ENCODE measurements at places on chromosomes 3 and 15. TPM values are rescaled to one million over a fixed set of nuclear protein-coding genes. Genes with fewer than 3 reads are reported as not detected.

- DNase-seq = no peak
Measured at GRCh38 chr15:74155766-74156417, 17.6 kb upstream of the ISLR start.

GRCh38 chr3:153315781-153316180 lies 153.8 kb downstream of the RAP2B start:
- DNase-seq = no peak

DNA sequence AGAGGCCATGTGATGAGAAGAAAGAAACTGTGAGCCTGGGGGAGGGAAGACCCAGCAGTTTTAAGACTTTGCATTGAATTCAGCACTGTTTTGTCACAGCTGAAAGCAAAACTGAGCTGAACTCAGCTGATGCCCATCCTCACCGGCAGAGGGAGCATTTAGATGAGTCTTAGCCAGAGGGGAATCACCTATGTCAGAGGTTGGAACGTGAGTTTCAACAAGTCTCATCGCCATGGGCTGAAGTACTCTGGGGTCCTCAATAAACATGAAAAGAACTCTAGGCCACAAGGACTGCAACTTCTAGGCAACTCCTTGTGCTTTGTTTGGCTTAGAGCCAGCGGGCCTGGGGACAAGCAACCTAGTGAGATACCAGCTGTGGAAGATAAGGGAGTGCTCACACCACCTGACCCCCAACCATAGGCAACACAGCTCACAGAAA lies 324.5 kb downstream of the TBL1XR1 start:
- DNase-seq = peak; percentile 70

- no peak for DNase-seq
Measured at GRCh38 chr3:114445233-114445632, 151.4 kb downstream of the TIGIT start.

DNA sequence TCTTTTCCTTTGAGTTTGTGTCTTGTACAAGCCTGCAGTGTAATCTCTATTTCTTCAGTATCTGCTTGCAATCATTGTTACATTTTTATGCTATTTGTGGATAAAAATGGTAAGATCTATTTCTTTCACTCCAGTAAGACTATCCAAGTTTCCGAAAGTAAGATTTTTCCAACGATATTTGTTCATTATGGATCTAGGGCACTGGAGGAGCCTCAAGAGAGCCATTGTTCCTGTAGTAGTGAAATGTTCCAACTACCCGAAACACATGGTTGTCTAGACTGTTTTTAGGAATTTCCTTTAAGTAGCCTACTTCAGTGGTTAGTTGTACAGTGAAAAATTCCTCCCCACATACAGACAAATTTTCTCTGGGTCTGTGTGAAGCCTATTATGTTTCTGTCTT lies 597.4 kb downstream of the RSL24D1 start:
- DNase-seq = no peak

GRCh38 chr3:100891033-100891432 lies 102.2 kb downstream of the ABI3BP start:
- no peak for DNase-seq

- no peak for DNase-seq
Measured at GRCh38 chr3:117708601-117709000, 999.0 kb downstream of the TUSC7 start.

GRCh38 chr3:5185093-5185673 lies 2.3 kb upstream of the EDEM1 start:
- no peak for DNase-seq

- no peak for DNase-seq
Measured at GRCh38 chr3:108605491-108605890, 16.0 kb downstream of the DZIP3 start.

- DNase-seq = no peak
Measured at GRCh38 chr3:127823426-127823857, 1.1 kb upstream of the MGLL start.

DNA sequence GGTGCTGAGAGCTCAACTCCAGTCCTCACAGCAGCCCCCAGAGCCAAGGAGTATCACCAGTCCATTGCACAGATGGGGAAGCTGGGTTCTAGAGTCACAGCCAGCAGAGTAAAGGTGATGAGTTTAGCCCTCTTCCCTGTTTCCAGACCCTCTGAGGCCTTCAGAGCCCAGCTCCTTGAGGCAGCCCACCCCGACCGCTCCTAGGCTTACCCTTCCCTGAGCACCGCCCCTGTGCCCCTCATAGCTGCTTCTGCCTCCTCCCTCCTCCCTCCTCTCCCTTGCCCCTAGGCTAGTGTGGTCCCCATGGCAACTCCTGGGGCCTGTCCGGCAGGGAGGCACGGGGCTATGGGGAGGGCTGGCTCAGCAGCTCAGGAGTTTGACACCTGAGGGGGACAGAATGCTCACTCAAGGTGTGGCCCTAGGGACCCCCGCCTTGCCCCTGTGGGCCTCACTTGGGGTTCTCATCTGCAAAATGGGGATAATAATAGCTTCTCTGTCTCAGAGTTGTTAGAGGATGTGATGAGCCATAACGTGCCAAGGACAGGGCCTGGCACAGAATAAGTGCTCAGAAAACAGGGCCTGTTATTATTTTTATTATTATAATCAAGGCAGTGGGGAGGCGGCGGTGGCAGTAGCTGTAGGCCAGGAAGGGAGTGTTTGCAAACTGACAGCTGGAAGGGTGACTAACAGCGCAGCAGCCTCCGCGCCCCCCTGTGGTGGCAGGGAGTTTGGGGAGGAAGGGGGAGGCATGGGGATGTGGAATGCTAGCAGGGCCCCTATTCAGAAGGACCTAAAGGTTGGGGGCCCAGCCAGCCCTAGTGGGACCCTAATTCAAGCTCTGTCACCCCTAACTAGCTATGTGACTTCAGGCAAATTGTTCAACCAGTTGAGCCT lies 11.5 kb downstream of the CSK start:
- DNase-seq = peak; percentile 60

DNA sequence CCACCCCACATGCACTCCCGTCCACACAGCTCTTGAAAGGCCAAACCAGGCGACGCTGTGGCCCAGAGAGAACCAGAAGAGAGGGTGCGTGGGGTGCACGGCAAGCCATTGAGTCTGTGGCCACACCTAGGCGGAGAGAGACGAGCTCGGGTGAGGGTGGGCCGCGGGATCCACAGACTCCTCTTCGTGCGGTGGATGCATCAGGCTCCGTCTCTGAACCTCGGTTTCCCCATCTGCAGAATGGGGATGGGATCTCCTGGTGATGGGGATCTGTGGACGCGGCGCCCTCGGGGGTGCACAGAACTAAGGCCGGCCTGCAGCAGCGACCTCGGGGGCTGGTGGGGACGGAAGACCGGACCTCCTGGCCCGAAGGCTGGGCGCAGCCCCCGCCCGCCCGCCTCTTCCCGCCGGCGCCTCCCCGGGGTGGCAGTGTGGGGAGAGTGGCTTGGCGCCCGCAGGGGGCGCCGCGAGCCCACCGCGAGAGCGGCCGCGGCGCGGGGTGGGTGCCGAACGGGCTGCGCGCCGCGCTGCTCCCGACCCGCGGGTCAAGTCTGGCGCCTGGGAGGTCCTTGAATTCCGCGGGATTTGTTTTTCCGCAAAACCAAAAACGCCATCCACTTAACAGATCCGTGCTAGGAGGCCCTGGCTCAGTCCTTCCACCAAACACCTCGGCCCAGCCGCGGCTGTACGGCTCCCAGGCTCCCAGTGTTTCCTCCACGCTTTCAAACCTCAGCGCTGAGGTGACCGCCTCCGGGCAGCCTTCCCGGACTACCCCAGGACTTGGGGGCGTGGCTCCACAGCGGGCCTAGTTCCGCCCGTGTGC lies 13.2 kb upstream of the ADPGK start:
- DNase-seq = peak; percentile 71

DNA sequence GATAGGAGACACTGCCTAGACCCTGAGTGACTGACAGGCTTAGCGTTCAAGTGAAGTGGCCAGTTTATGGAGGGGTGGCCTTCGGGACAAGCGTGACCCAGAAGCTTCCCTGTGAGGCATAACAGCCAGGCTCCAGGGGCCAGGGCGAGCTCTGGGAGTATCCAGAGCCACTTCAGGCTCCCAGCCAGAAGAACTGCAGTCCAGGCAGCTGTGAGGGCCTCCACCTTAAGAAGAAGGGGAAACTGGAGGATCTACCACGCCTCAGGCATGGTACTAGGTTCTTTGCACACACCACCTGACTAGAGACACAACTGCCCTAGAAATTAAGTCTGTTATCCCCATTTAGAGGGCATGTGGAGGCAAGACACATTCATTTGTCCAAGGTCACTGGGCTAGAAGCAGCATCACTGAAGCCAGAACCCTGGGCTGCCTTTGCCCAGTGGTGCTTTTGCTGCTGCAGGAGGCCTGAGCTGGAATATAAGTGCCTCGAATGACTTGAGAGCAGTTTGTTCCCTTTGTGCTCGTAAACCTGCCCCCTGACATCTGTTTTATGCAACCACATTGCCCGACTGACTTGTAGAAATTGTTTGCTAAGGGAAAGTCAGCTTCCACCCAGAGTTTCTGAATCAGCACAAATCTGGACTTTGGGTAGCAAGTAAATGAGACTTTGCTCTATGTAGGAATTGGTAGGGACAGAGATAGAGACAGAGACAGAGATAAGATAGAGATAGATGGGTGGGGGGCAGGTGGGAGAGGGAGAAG lies 23.3 kb downstream of the RASGRF1 start:
- no peak for DNase-seq

DNA sequence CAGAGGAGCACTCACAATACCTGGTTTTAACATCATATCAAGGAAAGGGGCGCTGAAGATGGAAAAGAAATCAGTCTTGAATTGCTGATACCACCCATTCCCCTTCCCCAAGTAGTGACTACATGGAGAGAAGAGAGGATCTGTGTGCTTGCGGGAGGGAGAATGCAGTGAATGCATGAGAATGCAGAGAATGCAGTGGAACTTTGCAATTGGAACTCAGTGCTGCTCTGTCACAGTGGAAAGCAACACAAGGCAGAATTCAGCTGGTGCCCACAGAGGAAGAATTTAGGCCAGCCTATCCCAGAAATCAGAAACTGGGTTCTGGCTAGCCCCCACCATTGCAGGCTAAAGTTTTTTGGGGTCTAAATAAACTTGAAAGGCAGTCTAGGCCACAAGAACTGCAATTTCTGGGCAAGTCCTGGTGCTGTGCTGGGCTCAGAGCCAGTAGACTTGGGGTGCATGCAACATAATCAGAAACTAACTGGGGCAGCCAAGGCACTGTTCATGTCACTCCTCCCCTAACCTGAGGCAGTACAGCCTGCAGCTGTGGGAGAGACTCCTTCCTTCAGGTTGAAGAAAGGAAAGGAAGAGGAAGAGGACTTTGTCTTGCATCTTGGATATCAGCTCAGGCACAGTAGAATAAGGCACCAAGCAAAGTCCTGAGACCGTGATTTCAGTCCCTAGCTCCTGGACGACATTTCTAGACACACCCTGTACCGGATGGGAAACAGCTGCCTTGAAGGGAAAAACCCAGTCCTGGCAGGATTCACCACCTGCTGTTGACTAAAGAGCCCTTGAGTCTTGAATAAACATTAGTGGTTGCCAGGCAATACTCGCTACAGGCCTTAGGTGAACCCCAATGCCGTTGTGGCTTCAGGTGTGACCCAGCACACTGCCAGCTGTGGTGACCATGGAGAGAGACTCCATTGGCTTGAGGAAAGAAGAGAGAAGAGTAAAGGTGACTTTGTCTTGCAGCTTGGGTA lies 329.3 kb downstream of the TBL1XR1 start:
- no peak for DNase-seq

- no peak for DNase-seq
Measured at GRCh38 chr15:63186065-63186464, 3.3 kb upstream of the RAB8B start.

GRCh38 chr15:40238532-40239403 lies at the start of gene PAK6:
TSS of gene PAK6 (plus strand) at chr15:40239063. CDS start at chr15:40264786, 25,723 bp downstream.
- no peak for DNase-seq

DNA sequence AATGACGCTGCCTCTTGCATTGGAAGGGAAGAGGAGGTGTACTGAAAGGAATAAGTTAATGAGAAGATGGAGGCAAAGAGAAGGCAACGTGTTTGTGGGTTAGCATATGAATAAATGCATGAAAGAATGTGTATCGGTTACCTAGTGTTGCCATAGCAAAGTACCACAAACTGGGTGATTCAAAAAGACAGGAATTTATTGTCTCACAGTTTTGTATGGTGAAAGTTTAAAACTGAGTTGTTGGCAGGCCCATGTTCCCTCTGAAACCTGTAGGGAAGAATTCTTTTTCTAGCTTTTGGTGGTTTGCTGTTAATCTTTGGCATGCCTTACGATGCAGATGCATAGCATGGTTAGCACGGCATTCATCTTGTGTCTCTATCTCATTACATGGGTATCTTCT lies 729.9 kb downstream of the MECOM start:
- DNase-seq = no peak

DNA sequence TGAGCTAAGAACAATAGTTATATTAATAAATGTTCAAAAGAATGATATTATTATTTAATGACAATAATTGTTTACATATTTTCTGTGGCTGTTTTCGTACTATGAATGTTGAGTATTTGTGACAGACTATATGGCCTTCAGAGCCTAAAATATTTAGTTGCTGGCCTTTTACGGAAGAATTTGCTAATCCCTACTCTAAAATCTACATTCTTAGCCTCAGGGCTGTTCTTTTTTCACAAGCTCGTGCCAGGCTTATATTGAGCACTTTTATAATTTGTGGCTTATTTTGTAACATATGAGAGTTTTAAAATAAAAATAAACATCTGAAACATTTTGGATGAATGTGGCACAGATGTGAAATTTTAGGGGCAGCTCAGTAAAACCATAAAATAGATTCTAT lies 79.9 kb downstream of the KCNH8 start:
- no peak for DNase-seq

DNA sequence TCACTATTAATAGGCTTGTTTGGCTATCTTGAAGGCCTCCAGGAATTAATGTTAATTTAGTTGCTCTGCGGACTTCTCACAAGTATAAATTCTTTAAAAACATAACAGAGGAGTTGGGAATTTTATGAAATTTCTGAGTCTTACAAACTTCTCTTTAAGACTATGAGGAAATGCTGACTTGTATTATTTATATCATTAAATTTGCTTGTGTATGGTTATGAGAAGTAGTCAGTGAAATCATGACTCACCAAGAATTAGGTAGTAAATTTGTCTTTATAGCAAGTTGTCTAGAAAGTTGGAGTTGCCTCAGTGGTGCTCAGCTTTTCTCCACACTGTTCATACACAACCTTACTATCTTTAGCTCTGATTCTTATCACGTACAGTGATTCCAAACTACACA lies 26.5 kb downstream of the PHLDB2 start:
- DNase-seq = no peak

The IQCF5 gene
- not detected for total RNA-seq

The RAB8B gene
- total RNA-seq = 146 TPM

The SPTBN5 gene
- 1.1 TPM for total RNA-seq

The TP63 gene
- not detected for total RNA-seq

The RHOV gene
- 0.24 TPM for total RNA-seq

The EXD1 gene
- not detected for total RNA-seq

All from CD8-positive, alpha-beta T cell (primary cell).